Endothelial cell (in vitro differentiated cells): ENCODE measurements at places on chromosomes 2 and 18.

DNA sequence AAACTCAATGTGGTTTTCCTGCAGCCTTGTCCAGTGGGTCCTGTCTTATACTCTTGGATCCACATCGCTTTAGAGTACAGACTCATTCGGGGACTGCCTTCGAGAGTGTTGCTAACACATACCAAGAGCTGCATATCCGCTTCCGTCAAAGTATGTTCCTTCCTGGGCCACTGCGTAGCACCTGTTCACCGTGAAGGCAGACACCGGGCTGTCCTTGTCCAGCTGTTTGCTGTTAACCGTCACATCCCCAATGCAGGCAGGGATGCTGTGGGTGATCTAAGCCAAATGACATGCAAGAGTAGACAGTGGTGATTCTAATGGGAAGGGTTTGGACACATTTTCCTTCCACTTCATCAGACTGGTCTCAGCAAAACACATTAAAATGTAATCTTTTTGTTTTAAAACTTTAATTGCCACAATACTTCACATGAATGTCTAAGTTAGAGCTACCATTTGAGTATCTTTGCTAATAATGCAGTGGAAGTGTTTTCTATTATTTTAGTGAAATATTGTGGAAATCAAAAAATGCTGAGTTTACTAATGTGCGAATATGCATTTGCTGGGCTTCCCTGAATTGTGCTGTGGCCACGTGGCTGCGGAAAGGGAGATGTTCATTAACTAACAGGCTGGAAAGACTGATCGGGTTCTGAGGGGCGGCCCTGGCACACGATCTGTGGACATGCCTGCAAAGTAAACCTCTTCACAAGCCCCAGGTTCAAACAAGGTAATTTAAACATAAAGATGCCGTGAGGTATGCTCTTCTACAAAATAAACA, 169.1 kb downstream of the LAMA1 start:
- no peak for DNase-seq

DNA sequence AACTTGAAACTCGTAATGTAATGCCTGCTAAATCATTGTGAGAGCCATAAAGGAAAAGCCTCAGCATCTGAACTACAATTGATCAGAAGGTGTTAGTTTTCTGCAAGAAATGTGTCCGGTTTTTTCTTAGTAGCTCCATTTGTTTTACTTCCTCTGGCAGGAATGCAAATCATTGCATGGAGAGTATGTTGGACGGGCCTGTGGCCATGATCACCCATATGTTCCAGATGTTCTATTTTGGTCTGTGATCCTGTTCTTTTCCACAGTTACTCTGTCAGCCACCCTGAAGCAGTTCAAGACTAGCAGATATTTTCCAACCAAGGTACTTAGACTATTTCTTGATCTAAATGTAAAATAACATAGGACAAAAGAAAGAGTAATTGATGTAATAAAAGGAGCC, 126.6 kb downstream of the DPP4 start:
- no peak for DNase-seq

- DNase-seq: no peak
These were observed 41.0 kb upstream of the FOSL2 start for GRCh38 chr2:28351621-28352020.

DNA sequence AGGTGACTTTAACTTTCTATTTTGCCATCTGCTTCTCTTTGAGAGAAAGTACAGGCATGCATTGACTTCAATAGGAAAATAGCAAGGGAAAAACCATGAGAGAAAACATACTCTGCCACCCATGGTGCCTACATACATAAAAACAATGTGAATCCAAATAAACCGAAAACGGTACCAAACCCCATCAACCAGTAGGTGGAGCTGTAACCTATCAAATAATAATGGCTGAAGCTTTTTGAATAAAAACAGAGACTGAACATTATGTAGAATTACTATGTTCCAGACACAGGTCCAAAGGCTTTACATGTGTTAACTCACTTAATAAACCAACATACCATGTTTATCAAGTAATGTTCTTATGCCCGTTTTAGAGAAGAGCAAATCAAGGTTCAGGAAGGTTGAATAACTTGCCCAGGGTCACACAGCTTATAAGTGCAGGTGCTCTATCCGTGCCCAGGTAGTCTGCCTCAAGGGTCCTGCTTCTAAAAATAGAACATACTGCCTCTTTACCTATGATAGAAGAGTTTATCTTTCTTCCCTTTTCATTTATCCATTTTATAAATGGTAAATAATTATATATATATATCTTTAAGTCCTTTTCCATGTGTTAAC, 293.9 kb upstream of the SYT4 start:
- peak; percentile 55 for DNase-seq

DNA sequence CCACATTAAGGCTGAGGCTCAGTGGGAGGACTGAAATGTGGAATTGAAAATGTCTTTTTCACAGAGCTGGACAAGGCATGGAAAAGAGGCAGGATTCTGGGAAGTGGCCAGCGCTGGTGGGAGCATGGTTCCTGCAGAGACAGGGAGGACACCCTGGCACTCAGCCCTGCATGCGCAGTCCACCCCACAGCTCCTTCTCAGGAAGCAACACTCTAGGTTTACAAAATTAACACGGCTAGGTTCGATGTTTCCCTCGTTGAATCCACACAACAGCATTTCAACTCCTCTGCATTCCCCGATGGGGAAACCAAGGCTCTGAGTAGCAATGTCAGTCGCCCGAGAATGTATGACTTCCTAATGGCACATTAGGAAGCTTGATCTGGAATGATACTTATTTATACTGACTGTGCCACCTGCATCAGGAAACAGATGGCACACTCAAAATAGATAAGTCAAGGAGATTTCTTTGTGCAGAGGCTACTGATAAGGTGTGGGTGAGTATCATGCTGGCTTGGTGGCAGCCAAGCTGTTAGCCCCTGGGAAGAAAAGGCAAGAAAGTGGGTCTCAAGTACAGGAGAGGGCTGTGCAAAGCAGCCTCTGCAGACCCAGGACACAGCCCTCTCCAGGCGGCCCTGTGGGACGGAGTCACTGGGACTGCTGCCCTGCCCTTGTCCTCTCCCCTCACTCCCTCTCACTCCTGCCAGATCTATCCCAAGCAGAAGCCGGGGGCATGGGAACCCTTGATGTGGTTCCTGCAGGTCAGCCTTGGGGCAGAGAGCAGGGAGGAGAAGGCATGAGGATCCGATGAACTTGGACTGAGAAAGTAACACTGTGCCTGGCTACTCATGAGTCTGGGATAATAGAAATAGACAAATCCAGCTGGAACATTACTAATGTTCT, 158.4 kb upstream of the FHL2 start:
- no peak for DNase-seq

- DNase-seq: no peak
These were observed 431.8 kb upstream of the RAB12 start for GRCh38 chr18:8177330-8178016.

DNA sequence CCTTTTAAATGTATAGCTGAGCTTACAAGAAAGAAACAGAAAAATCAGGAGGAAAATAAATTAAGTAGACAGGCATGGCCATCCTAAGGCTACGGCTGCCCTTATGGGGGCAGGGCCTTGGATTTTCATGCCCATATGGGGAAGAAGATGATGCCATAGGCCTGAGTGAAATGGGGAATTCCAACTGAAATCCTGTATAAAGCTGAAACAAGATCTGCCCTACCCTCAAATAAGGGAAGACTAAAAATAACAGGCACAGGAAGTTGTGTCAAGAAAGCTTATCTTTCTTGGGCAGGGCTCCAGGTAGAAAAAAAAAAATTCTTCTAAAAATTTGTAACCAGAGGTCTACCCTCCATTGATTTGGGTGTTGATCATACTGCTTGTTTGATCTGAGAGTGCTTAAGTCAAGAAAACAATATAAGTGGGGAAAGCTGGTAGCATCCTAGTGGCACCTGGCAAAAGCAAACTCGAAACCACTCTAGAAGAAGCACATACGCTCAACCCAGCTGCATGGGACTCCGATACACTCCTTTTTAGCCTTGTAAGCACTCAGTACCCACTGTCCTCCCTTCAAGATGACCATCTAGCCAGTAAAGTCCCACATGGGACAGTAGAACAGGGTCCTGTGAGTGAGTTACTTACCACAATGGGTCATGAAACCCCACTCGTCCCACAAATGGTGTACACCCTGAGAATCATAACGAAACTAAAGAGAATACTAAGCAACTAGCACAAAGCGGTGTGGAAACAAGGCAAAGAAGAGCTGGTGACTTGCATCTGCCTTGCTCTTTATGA, 22.3 kb downstream of the DNAH7 start:
- DNase-seq: no peak

DNA sequence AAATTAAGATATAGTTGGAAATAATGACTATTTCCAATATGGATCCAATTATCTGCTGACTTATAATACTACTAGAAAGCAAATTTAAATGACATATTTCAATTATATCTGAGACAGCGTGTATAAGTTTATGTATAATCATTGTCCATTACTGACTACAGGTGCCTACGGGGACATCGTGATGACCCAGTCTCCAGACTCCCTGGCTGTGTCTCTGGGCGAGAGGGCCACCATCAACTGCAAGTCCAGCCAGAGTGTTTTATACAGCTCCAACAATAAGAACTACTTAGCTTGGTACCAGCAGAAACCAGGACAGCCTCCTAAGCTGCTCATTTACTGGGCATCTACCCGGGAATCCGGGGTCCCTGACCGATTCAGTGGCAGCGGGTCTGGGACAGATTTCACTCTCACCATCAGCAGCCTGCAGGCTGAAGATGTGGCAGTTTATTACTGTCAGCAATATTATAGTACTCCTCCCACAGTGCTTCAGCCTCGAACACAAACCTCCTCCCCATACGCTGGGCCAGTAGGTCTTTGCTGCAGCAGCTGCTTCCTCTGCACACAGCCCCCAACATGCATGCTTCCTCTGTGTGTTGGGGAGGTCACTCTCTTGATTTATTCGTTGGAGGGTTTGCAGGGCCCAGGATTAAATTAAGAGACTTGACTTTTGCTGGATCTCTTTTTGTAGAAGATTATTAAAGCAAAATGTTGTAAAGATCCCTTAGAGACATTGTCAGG, 194.4 kb downstream of the RPIA start:
- no peak for DNase-seq

DNA sequence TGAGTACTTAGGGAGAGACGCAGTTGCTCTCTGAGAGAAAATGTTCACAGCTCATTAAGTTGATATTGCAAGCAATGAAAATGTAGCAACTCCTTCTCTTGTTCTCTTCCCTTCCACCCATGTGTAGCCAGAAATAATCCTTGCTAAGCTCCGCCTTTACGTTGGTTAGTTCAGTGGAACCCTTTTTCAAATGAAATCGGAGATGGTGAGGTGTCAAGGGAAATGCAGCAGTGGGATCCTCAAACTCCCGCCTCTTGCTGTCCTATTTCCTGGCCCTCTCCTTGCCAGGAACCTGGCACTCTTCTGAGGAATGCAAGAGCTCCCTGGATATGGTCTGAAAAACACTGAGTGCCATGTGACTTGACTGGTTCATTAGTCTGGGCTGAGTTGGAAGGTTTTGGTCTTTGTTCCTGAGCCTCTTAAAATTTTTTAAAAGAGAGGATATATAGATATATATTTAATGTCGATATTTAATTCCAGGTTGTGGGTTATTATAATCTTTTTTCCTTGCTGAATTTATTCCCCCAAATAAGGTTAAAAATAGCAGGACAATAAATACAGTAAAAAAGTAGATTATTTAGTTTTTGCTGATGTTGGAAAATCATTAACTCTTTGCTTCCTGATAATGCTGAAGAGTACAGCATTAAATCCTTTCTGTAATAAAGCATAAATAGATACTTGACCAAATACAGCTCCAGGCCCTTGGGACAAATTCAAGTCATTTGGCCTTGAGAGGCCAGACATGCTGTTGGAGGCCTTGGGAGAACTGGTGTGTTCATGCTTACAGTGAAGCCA, 116.2 kb downstream of the EML6 start:
- DNase-seq: no peak

GRCh38 chr2:196441527-196441926, 198.0 kb upstream of the CCDC150 start:
- no peak for DNase-seq

DNA sequence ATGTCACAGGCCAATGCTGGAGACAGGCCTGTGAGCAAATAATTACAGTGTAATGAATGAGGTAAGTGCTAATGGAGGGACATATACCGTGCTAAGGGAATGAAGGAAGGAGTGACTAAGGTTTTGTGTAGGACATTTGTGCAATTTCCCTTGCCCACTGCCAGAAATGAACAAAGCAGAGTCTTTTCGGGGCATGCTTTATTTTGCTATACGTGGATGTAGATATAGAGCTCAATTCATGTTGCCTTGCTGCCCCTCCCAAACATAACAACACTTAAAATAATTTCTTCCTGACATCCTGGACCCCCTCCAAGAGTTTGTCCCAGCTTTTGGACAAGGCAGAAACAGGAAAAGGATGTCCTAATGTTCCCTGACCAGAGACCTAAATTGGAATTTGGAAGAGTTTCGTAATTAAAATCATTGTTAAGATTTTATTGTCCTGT, 23.7 kb upstream of the CD28 start:
- DNase-seq: no peak

GRCh38 chr2:54709336-54709809, 14.1 kb upstream of the EML6 start:
- DNase-seq: no peak

GRCh38 chr2:16462958-16463357, 202.7 kb downstream of the CYRIA start:
- no peak for DNase-seq

DNA sequence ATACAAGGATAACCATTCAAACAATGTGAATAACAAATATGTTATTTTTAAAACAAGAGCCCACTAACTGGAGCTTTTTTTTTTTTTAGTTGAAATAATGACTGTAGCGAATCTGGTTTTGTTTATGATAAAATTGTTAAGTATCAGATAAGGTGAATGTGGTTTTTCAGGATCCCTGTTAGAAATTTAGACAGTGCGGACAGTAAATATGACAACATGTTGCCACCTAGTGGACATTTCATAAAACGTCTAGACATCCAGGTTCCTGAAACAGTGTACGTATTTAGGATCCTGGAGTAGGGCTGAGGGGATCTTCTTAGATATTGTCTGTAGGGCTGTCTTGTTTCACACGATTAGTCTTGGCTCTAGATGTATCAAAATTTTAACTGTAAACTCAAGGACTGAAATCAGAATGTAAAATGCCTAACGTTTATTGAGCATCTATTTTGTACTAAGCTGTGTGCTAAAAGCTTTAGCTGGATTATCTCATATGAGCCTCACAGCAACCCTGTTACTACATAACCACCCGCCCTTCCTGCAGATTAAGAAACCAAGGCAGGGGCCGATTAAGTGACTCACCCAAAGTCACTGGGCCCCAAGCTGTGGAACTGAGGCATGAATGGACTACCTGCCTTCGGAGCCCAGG, 23.9 kb upstream of the CCDC68 start:
- no peak for DNase-seq

GRCh38 chr2:169562519-169562918, 11.1 kb downstream of the FASTKD1 start:
- no peak for DNase-seq

DNA sequence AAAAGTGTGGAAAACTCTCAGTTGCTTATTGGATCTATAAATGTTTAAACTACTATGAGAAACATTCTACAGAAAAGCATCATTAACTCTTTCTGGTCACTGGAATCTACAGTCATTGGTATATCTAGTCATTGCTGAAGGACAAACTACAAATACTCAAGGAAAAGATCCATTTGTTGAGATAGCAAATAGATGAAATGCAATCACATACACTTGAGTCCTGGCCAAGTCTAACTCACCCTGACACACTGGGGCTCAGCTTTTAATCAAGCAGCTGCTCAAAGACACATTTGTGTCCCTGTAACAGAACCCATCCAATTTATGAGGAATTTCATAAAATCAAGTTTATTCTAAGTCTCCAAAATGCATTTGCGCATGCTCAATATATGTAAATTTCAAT, 68.7 kb downstream of the CDH2 start:
- no peak for DNase-seq
